GM06990 (cell line): ENCODE measurements at places on chromosomes 7 and 10.

DNA sequence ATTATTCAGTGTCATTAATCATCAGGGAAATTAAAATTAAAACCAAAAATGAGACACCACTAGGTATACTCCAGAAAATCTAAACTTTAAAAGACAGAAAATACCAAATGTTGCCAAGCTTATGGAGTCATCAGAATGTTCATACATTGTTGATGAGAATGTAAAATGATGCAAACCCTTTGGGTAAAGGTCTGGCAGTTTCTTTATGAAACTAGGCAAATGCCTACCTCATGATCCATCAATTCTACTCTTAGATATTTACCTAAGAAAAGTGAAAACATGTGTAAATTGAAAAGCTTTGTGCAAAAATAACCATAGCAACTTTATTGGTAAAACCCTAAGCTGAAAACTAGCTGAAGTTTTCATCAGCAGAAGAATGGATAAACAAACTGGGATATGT lies 329.5 kb upstream of the MEOX2 start:
- no peak for DNase-seq

GRCh38 chr7:2730846-2731770 lies 43.1 kb downstream of the AMZ1 start:
- DNase-seq = no peak

DNA sequence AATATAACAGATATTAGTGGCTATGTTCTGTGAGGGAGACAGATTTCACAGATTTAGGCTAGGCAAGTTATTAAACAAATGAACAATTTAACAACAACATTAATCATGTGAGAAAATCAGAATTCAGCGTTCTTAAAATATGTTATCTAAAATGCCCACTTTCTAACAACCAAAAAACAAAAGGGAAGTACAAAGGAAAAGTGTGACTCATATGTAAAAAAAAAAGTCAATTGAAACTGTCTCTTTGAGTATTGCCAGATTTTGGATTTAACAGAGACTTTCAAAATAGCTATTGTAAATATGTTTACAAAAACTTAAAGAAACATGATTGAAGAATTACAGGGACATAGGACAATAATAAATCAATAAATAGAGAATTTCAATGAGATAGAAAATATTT lies 34.8 kb upstream of the ARHGAP22 start:
- no peak for DNase-seq

- DNase-seq = no peak
These were observed 73.1 kb downstream of the HTR7 start for GRCh38 chr10:90784771-90785170.

DNA sequence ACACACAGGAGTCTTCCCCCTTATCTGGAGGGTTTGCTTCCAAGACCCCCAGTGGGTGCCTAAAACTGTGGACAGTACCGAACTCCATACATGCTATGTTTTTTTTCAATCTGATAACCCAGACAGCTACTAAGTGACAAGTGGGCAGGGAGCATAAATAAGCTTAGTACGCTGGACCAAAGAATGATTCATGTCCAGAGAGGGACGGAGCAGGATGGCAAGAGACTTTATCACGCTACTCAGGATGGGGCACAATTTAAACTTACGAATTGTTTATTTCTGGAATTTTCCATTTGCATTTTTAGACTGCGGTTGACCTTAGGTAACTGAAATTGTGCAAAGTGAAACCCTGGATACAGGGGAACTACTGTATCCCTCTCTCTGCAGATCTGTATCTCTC lies 410.0 kb upstream of the MKI67 start:
- no peak for DNase-seq

- DNase-seq = no peak
These were observed 185.8 kb upstream of the PRSS1 start for GRCh38 chr7:142563470-142563869.

DNA sequence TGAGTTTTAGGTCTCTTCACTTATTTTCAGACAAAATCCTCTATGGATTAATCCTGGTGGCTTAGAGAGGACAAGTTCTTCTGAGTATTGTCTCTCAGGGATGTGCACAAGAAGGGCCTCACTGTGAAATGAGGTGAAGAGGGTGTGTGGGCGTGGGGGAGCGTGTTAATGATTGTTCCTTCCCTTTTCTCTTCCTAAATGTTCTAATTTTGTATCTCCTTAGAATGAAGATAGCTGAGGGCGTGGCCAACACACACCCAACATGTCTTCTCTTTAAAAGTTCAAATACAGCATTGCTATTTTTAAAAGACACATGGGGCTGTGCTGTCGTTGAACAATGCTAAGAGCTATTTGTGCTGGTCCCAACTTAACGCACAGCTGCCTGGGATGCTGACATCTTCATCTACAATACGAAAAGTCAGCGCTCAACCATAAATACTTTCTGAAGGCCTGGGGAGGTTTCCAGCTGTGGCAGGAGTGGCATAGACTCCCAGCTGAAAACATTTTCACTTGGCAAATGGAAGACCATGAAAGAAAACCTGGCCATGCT lies 135.9 kb downstream of the JCAD start:
- DNase-seq = no peak

DNA sequence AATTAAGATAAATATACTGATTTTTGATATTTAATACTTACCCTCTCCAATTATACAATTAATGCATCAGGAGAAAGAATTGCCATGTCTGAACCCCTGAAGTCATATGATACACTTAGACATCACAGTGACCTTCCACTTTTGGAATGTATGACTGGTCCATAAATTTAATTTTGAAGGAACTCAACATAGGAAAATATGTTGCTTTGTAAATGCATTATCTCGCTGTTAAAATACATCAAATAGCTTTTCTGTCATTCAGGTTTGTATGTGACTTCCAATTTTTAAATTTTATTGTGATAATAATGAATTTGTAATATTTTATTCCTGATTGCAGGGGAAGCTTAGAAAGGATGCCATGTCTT lies 631.9 kb upstream of the ANKRD30A start:
- DNase-seq = no peak

GRCh38 chr7:1163121-1163520 lies 3.1 kb upstream of the ZFAND2A start:
- DNase-seq = no peak

DNA sequence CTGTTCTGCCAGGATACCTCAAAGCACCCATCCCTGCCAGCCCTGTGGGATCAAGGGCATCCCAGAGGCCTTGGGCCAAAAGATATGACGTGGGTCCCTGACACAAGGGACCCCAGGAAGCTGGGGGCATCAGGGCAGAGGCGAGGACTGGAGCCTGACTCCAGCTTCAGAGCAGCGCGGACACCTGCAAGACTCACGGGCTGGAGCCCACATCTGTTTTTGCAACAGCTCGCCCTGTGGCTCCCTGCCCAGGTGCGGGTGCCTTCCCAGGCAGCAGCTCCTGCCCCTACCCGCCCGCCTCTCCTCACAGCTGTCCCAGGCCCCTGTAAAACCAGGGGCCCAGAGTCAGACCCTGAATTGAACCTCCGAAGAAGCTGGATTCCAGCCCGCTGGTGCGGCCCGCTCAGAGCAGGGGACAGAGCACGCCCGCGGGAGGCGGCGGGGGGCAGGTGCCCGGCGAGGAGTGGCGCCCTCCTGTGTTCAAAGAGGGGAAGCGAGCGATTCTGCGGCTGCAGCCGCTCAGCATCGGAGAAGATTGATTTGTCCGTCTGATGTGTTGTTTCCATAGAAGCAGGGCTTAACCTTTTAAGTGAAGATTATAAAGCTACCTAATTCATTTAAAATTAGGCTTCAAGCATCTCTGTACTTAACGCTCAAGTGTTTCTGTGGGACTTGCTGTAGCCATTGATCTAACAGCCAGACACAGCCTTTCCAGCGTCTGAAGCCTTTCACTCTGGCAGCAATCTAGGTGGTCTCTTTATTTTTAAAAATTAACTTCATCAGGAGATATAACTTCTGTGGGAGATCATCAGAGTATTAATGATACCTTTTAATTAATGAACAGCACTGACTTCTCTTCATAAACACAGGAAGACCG lies 88.4 kb downstream of the BEND7 start:
- DNase-seq = peak; percentile 41

DNA sequence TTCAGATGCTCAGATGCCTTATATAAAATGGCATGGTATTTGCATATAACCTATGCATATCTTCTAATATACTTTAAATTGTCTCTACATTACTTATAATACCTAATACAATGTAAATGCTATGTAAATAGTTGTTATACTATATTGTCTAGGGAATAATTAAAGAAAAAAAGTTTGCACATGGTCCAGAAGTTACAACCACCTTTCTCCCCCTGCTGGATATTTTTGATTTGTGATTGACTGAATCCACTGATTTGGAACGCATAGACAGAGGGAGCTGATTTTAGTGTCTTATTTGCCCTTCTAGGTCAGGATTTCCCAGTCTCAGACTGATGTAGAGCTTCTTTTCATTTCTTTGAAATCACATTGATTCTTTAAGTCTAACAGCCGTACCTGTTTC lies 31.8 kb downstream of the MDFIC start:
- no peak for DNase-seq

DNA sequence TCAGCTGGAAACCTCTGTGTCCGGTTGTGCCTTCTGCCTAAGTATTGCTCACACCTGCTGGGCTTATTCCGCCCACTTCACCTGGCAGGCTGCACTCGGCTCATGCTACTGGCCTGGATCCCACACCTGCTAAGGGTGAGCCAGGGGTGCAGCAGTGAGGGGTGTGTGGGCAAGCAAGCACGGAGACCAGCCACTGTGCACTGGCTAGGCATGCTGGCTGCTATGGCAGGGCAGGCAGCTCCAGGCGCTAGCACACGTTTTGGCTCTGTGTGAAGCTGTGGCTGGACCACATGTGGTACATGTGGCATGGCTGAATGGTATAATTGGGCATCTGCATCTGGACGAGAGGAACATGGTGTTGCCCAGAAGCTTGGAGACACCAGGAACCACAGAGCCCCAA lies 940.7 kb downstream of the NRG3 start:
- DNase-seq = no peak

DNA sequence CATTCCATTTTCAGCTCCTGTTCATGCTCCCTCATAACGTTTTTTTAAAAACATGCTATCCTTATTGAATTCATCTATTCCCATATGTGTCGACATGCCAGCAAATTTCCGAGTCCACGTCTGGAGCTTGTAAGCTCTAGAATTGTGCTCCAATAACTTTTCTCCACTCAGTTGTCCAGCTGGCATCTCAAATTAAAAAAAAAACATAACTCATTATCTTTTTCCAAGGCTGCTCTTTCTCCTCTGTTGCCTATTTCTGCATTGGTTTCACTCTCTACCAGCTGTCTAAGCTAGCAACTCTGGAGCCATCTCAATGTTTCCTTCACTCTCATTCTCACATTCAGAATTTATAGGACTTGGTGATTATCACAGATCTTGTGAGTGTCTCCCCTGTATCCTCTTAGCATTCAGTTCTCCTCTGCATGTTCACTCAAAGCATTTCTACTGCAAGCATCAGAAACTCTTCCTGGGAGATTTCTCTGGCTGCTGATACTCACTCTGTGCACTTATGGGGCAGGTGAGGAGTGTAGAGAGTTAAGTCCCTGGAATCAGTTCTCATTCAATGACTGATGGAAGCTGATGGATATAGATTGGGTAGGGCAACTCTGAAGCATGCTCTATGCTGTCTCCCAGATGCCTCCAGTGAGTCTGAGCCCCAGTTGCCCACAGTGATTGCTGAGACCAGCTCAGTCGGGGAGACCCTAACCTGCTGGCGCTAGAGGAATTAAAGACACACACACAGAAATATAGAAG lies 6.7 kb upstream of the DLD start:
- DNase-seq = no peak

- DNase-seq = no peak
These were observed 175.0 kb upstream of the PLXNA4 start for GRCh38 chr7:132751244-132751647.

- no peak for DNase-seq
These were observed 79.2 kb downstream of the ABCA13 start for GRCh38 chr7:48250441-48250951.
